ENCODE measurements at places on chromosomes 4 and X. TPM values are rescaled to one million over a fixed set of nuclear protein-coding genes. Genes with fewer than 3 reads are reported as not detected.
A peak's percentile ranks its signal among the peaks of the same experiment; 100 is the strongest.

The GPR143 gene
- polyA plus RNA-seq, result 5.2 TPM

The LRCH2 gene
- polyA plus RNA-seq, result 3.9 TPM

The FAM53A gene
- polyA plus RNA-seq, result 0.84 TPM

GRCh38 chrX:148269513-148269912, 230.9 kb upstream of the AFF2 start:
- H3K4me3 ChIP-seq, result no peak overlapping the region
- H3K4me1 ChIP-seq, result no peaks in the 10 kb centered on the region
- DNase-seq, result no peak
- H3K27ac ChIP-seq, result no peak overlapping the region

DNA sequence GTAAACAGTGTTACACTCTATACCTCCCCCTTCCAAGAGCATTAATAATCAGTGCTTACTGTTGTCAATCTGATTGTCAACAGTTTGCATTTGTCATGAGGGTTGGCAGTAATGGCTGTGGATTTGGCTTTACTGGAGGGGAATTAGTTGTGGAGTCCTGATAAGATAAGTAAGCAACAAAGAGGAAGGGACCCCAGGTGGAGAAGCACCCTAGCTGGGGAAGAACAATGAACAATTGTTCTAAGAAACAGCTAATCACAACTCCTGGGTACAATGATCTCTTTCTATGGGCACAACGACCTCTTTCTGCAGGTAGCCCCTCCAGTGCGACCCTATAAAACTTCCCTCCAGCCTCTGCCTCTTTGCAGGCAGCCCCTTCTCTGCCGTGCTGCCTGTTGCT, 53.2 kb upstream of the CDKN2AIP start:
- H3K4me3 ChIP-seq, result no peak overlapping the region

DNA sequence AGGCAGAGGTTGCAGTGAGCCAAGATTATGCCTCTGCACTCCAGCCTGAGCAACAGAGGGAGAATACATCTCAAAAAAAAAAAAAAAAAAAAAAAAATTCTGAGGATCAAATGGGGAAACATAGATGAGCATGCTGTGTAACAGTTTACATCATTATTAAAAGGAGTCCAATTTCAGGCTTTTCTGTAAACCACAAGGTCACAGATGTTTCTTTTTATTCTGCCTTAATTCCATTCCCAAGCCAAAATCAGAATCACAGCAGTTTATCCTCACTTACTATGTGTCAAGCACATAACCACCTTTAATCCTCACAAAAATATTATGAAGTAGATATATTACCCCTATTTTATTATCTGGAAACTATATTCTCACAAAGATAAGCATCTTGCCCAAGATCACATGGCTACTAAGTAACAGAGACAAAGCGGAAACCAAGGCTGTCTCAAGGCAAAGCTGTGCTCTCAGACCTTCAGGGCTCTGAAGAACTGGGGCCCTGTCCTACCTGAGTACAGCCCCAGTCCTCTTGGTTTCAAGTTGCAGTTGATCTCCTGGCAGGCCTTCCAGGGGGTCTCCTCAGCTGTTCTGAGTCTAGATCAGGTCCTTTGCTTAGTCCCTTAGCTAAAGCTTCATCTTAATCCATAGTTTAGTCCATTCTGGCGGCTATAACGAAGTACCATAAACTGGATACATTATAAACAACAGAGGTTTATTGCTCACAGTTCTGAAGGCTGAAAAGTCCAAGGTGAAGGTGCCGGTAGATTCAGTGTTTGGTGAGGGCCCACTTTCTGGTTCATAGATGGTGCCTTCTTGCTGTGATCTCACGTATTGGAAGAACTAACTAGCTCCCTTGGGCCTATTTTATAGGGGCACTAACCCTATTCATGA, 141.3 kb downstream of the PALLD start:
- H3K4me3 ChIP-seq, result no peak overlapping the region
- H3K27me3 ChIP-seq, result peaks cover 11% of the 10 kb centered on the region
- DNase-seq, result no peak
- no peaks in the 10 kb centered on the region for H3K36me3 ChIP-seq

- H3K4me3 ChIP-seq, result peak overlapping the region; percentile 68
- H3K27ac ChIP-seq, result peak overlapping the region; percentile 96
- H3K36me3 ChIP-seq, result no peaks in the 10 kb centered on the region
- H3K4me1 ChIP-seq, result peaks cover 10% of the 10 kb centered on the region
- H3K27me3 ChIP-seq, result no peaks in the 10 kb centered on the region
Measured at GRCh38 chrX:40012039-40012867, 85.5 kb downstream of the BCOR start.

DNA sequence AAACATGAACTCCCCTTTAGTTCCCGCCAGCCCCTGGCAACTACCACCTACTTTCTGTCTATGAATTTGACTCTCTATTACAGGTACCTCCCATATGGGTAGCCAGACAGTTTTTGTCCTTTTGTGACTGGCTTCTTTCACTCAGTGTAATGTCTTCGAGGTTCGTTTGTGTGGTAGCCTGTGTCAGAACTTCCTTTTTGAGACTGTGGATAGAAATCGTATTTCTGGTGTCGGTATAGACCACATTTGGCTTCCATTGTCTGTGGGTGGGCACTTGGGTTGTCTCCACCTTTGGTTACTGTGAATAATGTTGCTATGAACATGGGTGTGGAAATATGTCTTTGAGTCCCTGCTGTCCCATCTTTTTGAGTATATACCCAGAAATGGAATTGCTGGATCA, 5.4 kb upstream of the CLDN34 start:
- no peaks in the 10 kb centered on the region for H3K27me3 ChIP-seq
- no peak overlapping the region for H3K4me3 ChIP-seq
- H3K36me3 ChIP-seq, result no peaks in the 10 kb centered on the region
- DNase-seq, result no peak

Data from large intestine (tissue), 12 donors.